ENCODE measurements at places on chromosomes 7 and 10.
A peak's percentile ranks its signal among the peaks of the same experiment; 100 is the strongest.

DNA sequence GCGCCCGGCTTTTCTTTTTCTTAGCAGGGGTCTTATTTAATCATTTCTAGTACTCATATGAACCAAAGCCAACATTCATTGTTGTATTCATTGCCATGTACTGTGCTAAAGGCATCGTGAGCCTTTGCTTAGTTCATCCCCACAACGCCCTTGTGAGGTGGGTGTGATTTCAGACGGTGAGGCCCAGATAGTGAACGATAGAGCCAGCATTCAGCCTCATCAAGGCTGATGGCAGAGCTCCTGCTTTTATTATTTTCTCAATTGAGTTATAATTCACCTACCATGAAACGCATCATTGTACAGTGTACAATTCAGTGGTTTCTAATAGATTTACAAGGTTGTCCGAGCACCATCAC lies 50.1 kb downstream of the HK1 start:
- no peak for DNase-seq

GRCh38 chr7:101235522-101235921 lies 2.1 kb downstream of the CLDN15 start:
- no peak for DNase-seq

DNA sequence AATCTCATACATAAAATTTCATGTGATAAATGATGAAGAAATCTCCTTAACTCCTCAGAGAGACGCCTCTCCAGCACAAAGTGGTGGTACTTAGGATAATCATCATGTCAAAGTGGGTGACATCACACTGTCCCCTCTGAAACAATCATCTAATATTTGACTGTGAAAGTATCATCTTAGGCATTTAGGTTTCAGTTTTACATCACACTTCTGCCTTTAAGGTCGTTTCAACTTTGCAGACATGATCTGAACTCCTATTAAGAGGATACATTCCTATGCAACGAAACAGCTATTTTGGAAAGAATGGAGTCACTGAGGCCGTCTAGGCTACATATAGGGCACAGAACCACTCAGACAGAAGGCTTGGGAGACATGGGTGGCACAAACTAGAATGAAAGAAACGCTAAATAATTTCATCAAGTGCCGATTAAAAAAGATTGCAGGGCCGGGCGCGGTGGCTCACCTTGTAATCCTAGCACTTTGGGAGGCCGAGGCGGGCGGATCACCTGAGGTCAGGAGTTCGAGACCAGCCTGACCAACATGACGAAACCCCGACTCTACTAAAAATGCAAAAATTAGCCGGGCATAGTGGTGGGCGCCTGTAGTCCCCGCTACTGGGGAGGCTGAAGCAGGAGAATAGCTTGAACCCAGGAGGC lies 2.0 kb downstream of the VOPP1 start:
- no peak for DNase-seq

GRCh38 chr7:64951250-64951848 lies 39.5 kb downstream of the ZNF117 start:
- DNase-seq = peak; percentile 42

DNA sequence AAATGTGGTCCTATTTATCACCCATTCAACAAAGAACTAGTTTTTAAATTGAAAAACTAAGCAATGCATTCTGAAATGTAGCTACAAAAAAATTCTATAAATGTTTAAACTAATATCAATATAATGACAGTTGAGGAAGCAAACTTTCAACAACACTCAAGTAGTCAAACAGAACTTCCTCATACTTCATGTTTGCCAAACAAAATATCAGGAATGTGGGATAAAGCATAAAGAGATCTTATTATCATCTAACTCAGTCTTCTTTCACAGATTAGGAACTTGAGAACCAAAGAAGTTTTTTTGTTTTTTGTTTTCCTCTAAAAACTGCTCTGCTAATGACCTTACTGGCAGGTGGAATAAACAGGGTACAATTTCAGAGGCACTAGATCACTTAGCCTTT lies 116.2 kb downstream of the JAZF1 start:
- no peak for DNase-seq

GRCh38 chr7:16471933-16472332 lies 6.4 kb upstream of the SOSTDC1 start:
- no peak for DNase-seq

- DNase-seq = peak; percentile 90
Observed at GRCh38 chr7:18866359-18867036, 250.9 kb downstream of the TWIST1 start.

- DNase-seq = no peak
Observed at GRCh38 chr7:31646942-31647341, 40.1 kb upstream of the PPP1R17 start.

GRCh38 chr10:119413093-119413453 lies 129.4 kb downstream of the RGS10 start:
- DNase-seq = no peak

- DNase-seq = no peak
Observed at GRCh38 chr7:132817949-132818348, 241.7 kb upstream of the PLXNA4 start.

GRCh38 chr7:81694711-81695110 lies 75.1 kb downstream of the HGF start:
- no peak for DNase-seq

GRCh38 chr10:73979809-73980433 lies 18.0 kb upstream of the VCL start:
- DNase-seq = no peak

DNA sequence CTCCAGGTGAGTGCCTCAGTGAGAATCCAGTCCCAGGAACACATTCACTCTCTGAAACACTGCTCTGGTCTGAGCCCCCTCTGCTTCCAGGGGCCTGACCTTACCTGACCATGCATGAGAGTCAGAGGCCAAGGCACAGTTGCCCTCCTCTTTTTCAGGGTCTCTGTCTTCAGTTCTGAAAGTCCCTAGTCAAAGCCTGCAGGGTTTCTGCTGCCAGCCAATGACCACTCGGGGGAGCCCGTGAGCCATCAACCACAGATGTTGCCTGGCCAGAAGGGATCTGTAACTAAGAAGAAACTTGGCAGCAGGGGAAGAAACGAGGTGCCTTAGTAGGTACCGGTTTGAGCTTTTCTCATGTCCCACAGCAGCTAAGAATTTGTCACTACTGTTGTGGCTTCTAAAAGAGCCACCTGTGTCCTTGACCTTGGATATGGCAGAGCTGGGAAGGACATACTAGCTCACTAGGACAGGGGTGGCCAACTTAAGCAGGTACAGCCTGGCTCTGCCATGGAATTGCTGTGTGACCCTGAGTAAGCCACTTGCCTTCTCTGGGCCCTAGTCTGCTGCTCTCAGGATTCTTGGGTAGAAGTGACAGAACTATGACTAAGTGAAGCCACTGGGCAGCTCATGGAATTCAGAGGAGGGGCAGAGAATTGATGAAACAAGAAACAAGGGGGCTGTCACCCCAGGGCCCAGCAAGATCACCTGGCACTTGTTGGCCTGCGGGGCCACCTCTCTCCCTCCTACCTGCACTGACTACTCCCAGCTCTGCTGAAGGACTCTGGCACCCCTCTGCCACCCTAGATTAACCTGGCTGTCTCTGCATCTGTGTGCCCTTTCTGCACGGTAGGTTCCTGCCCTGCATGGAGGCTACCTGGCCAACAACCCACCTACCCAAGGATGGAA lies 83.8 kb upstream of the GPR26 start:
- DNase-seq = peak; percentile 69

DNA sequence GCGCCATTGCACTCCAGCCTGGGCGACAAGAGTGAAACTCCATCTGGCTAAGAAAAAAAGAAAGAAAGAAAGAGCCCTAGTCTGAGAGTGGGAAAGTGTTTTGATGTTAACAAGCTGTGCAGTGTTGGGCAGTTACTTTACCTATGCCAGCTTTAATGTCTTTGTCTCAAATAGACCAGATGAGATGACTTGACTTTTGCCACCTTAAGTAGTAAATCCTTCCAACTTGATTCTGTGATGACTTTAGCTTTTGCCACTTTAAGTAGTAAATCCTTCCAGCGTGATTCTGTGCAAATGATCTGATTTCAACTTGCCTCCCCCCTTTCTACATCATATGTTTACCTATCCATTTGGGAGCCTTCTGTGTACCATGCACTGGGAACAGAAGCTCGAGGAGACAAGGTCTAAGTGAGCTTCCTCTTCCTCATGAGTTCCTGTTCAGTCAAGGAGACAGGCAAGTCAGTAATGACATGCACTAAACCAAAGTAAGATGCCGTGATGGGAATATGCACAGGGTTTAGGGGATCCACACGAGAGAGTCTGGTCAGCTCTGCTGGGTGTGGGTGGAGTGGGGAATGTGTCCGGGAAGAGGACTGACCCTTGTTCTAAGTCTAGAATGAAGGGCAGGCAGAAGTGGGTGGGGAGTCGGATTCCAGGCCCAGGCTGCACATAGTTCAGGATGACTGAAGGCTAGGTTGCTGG lies 17.2 kb downstream of the INPP5F start:
- DNase-seq = no peak

DNA sequence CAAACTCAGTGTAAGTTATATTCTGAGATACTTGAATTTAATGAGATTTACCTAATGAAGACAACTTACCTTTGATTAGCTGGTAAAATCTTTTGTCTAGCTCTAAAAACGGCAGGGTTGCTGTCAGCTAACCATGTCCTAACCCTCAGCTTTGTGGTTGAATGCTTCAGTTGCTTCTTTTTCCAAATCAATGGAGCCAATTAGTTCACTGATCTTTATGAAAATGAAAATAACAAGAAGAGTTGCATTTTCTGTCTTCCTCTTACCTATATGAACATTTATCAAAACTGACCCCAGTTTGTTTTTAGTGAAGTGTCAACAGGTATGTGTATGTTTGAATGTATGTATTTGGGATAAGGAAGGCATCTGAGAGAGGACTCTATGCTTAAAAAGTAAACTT lies 253.1 kb upstream of the MTPN start:
- no peak for DNase-seq

GRCh38 chr7:43385856-43386255 lies 197.1 kb upstream of the STK17A start:
- DNase-seq = no peak

DNA sequence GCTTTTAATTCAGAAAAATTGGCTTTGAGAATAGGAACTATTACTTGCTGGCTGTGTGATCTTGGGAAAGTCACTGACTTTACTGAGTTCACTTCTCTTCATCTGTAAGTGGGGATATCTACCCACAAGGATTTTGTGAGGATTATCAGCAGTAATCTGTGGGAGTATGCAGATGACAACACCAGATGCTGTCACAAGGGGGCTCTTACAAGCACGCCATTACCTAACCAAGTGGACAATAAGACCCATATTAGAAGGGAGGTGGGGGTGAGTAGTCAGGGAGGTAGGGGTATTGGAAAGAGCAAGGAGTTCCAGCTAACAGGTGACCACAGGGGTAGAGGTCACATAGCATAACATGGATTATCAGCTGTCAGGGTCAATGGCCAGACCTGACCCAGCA lies 569.4 kb downstream of the SUGCT start:
- DNase-seq = no peak
